ENCODE measurements at places on chromosomes 2 and 18. TPM values are rescaled to one million over a fixed set of nuclear protein-coding genes. Genes with fewer than 3 reads are reported as not detected.
A peak's percentile ranks its signal among the peaks of the same experiment; 100 is the strongest.

- DNase-seq = peak; percentile 66
Observed at GRCh38 chr2:196239622-196240587, 68.5 kb upstream of the STK17B start.

DNA sequence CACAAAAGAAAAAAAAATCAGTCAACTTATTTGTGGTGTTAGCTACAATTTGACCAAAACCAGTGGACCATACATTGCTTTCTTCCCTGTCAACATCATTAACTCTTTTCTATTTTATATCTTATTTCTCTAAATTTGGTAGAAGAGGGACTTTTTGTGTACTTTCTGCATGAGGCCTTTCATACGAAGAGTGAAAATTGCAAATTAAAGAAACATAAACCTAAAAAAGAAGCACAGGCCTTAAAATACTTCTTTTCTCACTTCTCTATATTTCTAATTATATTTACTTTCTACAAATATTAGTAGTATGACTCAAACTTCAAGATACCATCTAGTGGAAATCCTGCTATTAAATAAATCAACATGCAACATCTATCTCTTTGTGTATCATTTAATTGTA, 1073.4 kb upstream of the ZEB2 start:
- no peak for DNase-seq

CCDC85A gene
- total RNA-seq = not detected

DNA sequence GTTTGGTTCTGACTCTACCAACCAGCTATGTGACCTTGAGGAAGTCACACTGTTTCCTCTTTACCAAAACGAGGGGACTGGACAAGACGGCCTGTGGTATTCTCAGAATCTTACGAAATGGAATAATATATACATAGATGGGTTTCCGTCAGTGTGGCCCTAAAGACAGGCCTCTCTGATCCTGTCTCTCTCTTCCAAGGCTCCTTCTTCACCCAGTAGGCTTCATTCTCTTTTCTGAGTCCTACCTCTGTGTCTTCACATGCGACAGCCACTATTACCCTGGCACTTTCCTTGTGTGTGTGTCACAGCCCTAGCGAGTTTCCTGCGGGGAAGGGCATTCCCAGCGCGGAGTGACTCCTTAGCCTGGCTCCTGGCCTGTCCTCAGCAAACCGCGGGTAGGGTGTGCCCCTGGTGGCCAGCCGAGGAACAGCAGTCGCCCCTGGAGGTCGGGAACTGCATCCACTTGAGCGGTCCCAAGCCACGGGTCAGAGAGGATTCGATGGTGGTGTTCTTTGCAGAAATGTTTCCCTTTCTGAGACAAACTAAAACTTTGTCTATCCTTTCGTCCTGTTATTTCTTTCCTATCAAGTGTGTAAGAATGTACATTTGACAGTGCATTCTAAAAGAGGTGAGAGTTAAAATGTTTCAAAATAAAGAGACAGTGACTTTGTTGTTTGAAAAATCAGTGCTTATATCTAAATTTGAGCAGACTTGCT, 63.3 kb downstream of the RAB31 start:
- DNase-seq = peak; percentile 33

GRCh38 chr18:48929941-48930713, 20.6 kb downstream of the SMAD7 start:
- DNase-seq = no peak
